ENCODE measurements at places on chromosomes 2 and 18.

- no peak for DNase-seq
These were observed 77.8 kb downstream of the RAPGEF4 start for GRCh38 chr2:172813314-172813888.

- DNase-seq: no peak
These were observed 149.4 kb upstream of the SLC1A4 start for GRCh38 chr2:64839844-64840243.

- DNase-seq: no peak
These were observed 6.9 kb upstream of the PARD3B start for GRCh38 chr2:204538182-204539018.

DNA sequence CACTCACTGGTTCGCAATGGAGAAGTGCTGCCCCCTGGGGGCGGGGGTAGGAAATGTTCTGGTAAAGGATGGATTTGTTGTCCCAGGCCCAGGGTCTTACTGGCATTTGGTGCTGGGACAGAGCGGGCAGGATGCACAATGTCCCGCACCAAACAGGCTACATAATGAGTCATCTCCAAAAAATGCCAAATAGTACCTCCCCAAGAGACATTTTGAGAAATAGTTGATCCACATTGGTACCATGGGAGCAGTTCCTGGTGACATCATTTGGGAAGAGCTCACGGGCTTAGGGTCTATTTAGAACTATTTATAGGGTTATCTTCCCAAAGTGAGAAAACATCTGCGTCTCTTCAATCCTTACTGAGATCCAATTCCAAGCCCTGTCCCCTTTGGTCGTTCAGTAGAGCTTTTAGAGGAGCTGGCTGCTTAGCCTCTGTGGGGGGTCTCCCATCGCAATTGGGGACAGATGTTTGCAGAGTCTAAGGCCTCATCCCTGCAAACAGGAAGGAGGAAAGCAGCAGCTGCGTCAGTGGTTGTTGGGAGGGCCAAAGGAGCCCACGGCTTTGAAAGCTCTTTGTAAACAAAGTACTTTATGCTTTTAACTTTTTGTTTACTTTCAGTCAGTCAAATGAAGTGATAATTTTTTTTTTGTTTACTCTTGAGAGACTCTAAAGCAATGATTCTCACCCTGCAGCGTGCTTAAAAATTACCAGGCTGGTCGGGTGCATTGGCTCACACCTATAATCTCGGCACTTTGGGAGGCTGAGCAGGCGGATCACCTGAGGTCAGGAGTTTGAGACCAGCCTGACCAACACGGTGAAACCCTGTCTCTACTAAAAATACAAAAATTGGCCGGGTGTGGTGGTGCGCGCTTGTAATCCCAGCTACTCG is 49.3 kb downstream of the GREB1 start:
- peak; percentile 46 for DNase-seq

DNA sequence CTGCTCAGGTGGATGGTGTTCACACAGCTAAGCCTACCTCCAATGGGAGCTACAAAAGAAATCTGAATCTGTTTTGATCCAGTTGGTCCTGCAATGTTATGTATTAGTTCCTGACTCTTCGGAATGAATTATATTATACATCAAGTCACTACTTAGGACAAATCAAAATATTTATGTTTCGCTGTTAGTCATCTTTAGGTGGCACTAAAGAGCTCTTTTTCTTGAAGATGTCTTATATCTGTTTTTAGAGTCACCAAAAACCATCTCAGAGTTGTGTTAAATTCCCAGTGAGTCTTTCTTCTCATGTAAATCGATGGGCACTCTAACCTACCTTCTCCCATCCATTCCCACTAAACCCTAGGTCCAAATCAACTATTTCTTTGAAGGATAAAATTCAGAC is 2.2 kb downstream of the DNER start:
- no peak for DNase-seq

GRCh38 chr2:7997279-7997678 is 684.6 kb upstream of the ID2 start:
- DNase-seq: no peak

GRCh38 chr18:46097801-46098615 is at the start of gene ATP5F1A:
Gene ATP5F1A (minus strand): TSS chr18:46098296. CDS start chr18:46098231, 65 bp downstream.
- peak; percentile 84 for DNase-seq

DNA sequence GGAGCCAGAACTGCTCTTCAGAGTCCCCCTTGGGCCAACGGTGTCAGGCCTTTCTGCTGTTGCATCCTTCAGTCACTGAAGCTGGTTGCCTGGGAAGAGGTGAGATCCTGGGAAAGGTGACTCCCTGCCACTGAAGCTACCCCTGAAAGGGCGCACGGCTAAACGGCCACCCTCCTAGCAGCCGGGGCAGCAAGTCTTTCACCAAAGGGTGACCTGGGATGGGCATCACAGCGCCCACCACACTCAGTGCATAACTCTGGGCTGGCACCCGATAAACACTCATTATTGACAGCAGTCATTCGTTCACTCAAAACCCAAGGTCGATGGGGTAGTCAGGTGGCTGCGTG is 26.5 kb upstream of the FOSL2 start:
- DNase-seq: no peak

GRCh38 chr18:42038936-42039335 is 83.9 kb downstream of the PIK3C3 start:
- no peak for DNase-seq

DNA sequence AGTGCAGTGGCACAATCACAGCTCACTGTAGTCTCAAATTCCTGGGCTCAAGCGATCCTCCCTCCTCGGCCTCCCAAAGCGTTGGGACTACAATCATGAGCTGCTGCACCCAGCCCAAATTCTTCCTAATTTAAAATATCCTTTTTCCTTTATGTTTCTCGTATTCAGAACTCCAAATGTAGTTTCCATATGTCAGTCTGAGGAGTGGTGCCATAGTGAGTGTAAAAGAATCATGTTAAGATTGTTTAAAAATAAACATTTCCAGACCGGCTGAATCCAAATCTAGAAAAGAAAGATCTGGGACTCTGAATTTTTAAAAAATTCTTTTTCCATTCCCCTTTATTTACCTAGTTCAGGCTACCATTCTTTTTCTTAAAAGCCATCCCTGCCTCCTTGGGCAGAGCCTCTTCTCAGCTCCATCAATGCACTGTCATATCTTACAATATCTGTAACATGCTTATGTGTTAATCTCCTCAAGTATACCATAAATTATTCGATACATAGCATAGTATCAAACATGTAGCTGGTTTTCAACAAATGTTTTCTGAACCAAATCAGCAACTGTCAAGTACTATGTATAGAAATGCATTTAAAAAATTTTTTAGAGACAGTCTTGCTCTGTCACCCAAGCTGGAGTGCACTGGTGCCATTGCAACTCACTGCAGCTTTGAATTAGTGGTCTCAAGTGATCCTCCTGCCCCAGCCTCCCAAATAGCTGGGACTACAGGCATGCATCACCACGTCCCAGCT is 31.3 kb downstream of the PTPN2 start:
- DNase-seq: no peak

GRCh38 chr2:71932037-71932779 is 215.5 kb downstream of the CYP26B1 start:
- no peak for DNase-seq

- DNase-seq: no peak
These were observed 57.0 kb upstream of the HPCAL1 start for GRCh38 chr2:10245661-10246060.

DNA sequence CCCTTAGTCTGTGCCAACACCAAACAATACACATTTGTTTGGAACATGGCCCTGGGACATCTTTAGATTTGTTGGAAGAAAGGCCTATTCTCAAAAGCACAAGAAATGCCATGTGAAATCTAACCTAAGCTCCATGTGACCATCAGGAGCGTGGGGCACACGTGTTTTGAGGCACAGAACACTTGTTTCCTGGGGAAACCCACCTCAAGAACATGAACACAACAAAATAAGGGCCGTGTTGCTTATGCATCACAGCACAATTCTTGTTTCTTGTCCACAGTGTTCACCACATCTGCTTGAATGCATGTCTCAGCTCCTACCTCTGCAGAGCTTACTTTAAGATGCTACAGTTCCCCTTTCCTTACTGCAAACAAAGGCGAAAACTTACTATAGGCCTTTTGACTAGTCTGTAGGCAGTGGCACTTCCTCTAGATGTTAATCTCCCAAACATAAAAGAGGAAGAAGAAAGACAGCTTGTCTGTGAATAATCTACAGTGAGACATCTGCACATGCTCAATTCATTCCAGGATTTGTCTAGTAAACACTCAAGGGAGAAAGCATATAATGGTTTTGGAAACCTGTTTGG is 165.0 kb downstream of the ANKRD44 start:
- DNase-seq: peak; percentile 57

- DNase-seq: no peak
These were observed 50.3 kb downstream of the ZBTB7C start for GRCh38 chr18:48358868-48359267.

DNA sequence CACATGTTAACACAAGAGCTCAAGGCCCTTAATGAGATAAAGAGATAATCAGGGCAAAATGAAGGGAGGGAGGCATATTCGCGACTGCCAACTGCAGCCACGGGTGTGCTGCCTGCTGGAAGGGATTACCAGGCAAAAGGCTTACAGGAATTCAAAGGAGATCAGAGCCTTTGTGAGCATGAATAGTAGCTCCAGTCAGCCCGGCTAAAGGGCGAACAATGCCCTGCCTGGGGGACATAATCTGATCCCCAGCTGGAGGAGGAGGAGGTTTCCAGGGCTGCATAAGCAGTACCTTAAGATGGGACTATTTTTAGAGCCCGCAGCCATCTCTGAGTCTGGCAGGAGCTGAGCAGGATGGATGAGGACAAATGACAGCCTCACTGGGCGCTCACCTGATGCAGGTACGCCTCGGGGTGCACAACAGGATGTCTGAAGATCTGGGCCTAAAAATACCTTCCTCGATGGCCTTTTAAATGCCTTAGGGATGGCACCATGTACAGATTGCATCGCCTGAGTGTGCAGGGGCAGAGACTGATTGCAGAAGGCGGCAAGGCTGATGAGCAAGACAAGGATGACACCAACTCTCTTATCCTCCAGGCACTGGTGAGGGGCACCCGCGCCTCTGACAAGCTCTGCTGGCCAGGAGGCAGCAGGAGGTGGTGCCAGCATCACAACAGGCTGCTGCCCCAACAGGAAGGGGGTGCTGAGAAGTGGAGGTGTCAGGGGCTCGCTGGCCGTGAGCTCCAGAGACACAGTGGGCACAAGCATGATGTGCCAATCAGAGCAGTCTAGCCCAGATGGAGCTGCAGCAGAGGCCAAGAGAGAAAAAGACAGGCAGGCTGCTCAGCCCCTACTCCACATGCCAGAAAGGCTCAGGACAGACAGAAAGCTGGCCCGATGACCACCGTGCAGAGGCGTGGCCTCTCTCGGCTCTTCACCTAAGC is 111.4 kb downstream of the EIPR1 start:
- no peak for DNase-seq

DNA sequence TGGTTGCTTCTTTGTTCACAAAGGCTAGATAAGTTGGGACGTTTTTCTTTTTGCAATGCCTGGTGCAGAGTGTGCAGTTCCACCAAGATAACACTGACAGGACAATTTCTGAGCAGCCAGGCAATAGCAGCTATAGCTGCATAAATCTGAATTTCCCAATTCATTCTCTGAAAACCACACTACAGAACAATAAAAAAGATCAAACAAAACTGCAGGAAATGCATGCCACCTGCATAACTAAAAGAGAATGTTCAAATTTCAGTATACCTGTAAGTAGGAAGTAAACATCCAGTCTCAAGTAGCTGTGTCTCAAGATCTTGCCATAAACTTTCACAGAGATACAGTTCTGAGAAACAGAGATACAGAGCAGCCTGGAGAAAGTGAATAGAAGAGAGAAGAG is 5.3 kb upstream of the KCTD18 start:
- DNase-seq: peak; percentile 21

DNA sequence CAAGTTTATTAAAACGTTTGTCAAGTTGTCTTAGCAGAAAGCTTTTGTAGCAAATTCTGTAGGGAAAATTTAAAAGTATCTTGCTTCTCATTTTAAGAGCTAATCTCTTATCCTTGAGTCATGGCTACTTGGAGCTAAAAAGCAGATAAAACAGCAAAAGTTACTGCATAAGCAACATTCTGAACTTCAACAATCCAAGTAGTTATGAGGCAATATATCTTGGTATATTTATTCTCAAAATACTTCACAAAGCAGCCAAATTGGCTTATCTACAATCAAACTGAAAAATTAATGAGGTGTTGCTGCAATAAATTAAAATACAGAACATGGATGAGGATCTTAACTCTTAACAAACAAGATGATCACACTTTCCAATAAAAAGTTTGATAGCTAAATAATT is 306.5 kb downstream of the PIEZO2 start:
- DNase-seq: no peak

- no peak for DNase-seq
These were observed 107.6 kb upstream of the CAVIN2 start for GRCh38 chr2:191954451-191954850.

- no peak for DNase-seq
These were observed 74.3 kb downstream of the TTN start for GRCh38 chr2:178732913-178733312.

- no peak for DNase-seq
These were observed 11.1 kb downstream of the CLUL1 start for GRCh38 chr18:607930-608329.

GRCh38 chr18:48824231-48824970 is 126.4 kb downstream of the SMAD7 start:
- DNase-seq: no peak

DNA sequence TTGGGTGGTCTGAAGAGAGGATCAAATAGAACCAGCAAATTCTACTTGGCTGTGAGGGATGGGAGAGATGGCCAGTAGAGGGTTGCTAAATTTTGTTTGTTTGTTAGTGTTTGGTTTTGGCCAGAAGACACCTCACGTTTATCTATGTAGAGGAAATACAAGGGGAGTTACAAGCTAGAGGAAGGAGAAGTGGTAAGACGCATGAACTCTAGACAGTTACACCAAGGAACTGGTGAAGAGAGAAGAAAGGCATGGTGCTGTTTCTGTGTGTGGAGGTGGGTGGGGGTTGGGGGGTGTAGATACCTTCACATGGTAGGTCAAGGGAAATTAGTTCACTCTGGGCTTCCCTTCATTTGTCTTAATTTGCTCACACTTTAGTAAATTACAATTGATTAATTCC is 25.6 kb downstream of the RASGRP3 start:
- DNase-seq: no peak

DNA sequence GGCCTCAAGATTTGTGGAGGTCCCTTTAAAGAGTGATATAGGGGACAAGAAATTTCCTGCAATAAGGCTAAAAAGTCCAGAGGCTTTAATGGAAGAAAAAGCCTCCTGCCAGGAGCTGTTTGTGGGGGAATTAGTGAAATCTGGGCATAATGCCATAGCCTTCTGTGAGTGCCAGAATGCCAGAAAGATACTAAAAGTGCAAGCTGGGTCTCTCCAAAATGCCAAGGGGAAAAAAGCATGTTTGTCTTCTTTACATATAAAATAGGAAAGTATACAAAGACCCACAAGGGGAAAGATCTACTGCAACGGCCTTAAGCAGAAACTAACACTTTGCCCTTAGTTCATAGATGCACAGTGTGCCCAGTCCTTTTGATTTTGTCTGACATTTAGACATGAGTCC is 647.7 kb upstream of the ZNF804A start:
- DNase-seq: no peak

GRCh38 chr2:157404363-157404762 is 39.5 kb downstream of the CYTIP start:
- DNase-seq: peak; percentile 91

- no peak for DNase-seq
These were observed 37.7 kb downstream of the ZNF407 start for GRCh38 chr18:74635224-74635975.

- no peak for DNase-seq
These were observed 126.4 kb downstream of the TMEM163 start for GRCh38 chr2:134592377-134592776.

- no peak for DNase-seq
These were observed 130.9 kb downstream of the TPGS2 start for GRCh38 chr18:36697905-36698304.

- no peak for DNase-seq
These were observed 40.2 kb downstream of the ALK start for GRCh38 chr2:29881089-29881730.

Measured in CD4-positive, alpha-beta T cell treated with Interleukin-17A for 1 hour (primary cell).